Testis (tissue), 5 donors: ENCODE measurements at places on chromosomes 2 and 18. TPM values are rescaled to one million over a fixed set of nuclear protein-coding genes. Genes with fewer than 3 reads are reported as not detected.
A peak's percentile ranks its signal among the peaks of the same experiment; 100 is the strongest.

Gene ALK
- total RNA-seq: 3.8 TPM

Gene TBR1
- total RNA-seq: 5.3 TPM

Gene RAB17
- total RNA-seq: 3.2 TPM

Gene PCARE
- total RNA-seq: 1.0 TPM

Gene DDX18
- total RNA-seq: 50.3 TPM

Gene SH2D6
- total RNA-seq: 13.6 TPM

Gene EDAR
- total RNA-seq: 0.39 TPM

Gene GULP1
- total RNA-seq: 90.3 TPM

DNA sequence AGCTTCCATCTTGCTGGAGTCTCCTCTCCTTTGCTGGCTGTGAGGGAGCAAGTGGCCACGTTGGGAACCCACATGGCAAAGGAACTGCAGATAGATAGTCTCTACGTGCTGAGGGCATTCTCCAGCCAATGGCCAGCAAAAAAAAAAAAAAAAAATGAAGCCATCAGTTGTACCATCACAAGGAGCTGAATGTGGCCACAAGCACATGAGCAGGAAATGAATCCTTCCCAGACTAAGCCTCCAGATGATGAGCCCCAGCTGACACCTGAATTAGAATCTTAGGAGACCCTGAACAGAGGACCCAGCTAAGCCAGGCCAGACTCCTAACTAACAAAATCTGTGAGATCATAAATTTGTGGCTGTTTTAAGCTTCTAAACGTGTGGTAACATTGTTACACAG, 57.9 kb downstream of the SPIRE1 start:
- DNase-seq: no peak
- no peaks in the 10 kb centered on the region for H3K36me3 ChIP-seq
- no peak overlapping the region for H3K27ac ChIP-seq
- no peaks in the 10 kb centered on the region for H3K27me3 ChIP-seq
- H3K4me3 ChIP-seq: no peak overlapping the region

DNA sequence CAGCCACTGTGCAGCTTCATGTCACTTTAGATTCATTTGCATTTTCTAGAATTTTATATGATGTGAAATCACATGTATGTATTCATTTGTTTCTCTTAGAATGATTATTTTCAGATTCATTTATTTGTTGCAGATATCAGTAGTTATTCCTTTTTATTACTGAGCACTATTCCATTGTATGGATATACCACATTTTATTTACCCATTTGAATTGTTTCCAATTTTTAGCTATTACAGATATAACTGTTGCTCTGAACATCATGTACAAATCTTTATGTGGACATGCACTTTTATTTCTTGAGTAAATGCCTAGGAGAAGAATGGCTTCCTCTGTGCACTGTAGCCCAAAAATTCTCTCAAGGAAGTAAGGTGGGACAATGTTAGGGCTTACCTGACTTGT, 767.8 kb upstream of the FANCL start:
- DNase-seq: no peak
- H3K4me1 ChIP-seq: no peaks in the 10 kb centered on the region
- H3K4me3 ChIP-seq: no peak overlapping the region
- no peaks in the 10 kb centered on the region for H3K27me3 ChIP-seq

- DNase-seq: peak; percentile 41
- H3K27me3 ChIP-seq: no peaks in the 10 kb centered on the region
- no peak overlapping the region for H3K27ac ChIP-seq
Measured at GRCh38 chr2:150548527-150548926, 61.1 kb upstream of the RND3 start.

GRCh38 chr2:5433855-5434254, 258.3 kb upstream of the SOX11 start:
- H3K27ac ChIP-seq: no peak overlapping the region
- H3K36me3 ChIP-seq: no peaks in the 10 kb centered on the region
- H3K27me3 ChIP-seq: no peaks in the 10 kb centered on the region
- DNase-seq: no peak

GRCh38 chr2:158644139-158644538, 151.0 kb upstream of the DAPL1 start:
- H3K4me1 ChIP-seq: no peaks in the 10 kb centered on the region
- no peak overlapping the region for H3K4me3 ChIP-seq
- H3K27ac ChIP-seq: no peak overlapping the region
- no peaks in the 10 kb centered on the region for H3K36me3 ChIP-seq
- DNase-seq: no peak

- H3K4me3 ChIP-seq: no peak overlapping the region
- H3K36me3 ChIP-seq: no peaks in the 10 kb centered on the region
- DNase-seq: no peak
- no peaks in the 10 kb centered on the region for H3K27me3 ChIP-seq
Measured at GRCh38 chr2:221203125-221203524, 369.0 kb downstream of the EPHA4 start.

- no peak for DNase-seq
- H3K4me1 ChIP-seq: peaks cover 11% of the 10 kb centered on the region
Measured at GRCh38 chr2:231159306-231159705, 34.5 kb upstream of the HTR2B start.

DNA sequence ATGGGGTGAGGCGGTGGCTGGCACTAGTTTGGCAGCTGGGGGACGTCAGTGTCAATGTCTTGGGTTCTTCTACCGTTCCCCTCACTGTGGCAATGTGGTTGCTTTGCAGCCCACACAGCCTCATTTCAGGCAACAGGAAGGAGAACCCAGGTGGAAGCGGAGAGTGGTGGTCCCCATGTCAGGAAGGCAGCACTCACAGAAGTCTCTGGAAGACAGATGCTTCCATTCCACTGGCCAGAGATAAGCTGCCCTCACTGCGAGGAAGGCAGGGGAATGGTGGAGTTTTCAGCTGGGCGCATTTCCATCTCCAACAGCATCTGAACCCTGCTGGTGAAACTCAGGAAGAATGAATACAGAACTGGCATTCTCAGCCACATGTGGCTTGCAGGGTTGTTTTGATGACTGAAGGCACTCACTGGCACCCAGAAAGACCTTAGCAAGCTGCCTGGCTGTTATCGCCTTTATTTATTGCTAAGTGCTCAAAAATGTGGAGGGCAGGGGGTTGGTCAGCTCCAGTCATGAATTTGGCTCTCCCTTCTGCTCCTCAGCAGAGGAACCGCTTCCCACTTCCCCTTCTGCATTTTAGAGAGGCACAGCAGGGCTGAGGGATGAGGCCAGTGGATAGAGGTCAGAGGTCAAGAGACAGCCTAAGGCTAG, 19.4 kb downstream of the KCNIP3 start:
- no peaks in the 10 kb centered on the region for H3K4me1 ChIP-seq
- H3K27me3 ChIP-seq: no peaks in the 10 kb centered on the region
- no peak overlapping the region for H3K27ac ChIP-seq
- no peak overlapping the region for H3K4me3 ChIP-seq
- no peaks in the 10 kb centered on the region for H3K36me3 ChIP-seq

DNA sequence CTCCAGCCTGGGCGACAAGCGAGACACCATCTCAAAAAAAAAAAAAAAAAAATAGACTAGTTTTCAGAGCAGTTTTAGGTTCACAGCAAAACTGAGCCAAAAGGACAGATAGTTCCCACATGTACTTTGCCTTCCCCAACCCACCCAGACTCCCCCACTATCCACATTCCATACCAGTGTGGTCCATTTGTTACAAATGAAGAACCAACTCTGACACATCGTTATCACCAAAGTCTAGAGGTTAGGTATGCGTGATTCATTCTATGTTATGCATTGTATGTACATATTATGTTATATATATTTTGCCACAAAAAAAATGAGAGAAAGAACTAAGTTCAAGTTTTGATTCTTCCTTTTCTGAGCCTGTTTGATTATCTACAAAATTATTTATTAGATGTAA, 3.5 kb downstream of the DUSP11 start:
- H3K36me3 ChIP-seq: no peaks in the 10 kb centered on the region
- no peak overlapping the region for H3K27ac ChIP-seq
- H3K4me1 ChIP-seq: peaks cover 14% of the 10 kb centered on the region
- no peaks in the 10 kb centered on the region for H3K27me3 ChIP-seq
- no peak overlapping the region for H3K4me3 ChIP-seq
- DNase-seq: peak; percentile 32

DNA sequence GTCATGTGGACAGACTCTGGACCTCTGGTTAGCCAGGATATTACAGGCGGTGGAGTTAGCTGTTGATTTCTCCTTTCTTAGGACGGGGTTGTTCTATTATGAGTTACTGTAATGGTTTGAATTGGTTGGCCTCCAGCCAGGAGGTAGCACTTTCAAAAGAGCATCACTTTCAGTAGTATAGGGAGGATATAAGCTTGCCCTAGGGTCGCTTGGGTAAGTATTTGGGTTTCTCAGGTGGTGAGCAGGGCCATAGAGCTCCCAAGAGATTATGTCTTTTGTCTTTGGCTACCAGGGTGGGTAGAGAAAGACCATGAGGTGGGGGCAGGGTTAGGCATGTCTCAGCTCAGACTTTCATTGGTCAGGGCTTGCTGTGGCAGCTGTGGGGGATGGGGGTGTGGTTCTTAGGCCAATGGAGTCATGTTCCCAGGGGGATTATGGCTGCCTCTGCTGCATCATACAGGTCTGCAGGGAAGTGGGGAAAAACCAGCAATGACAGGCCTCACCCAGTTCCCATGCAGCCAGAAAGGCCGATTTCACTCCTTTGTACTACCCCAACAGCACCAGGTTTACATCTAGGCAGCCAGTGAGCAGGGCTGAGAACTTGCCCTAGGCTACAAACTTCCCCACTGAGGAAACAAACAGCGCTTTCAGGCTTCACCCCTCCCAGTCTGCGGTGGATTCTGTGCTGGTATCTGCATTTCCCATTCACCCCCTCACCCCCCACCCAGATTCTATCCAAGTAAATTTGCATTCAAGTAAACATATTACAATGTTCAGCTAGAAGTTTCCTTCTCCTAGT, 89.4 kb upstream of the SLC38A11 start:
- no peak overlapping the region for H3K27ac ChIP-seq
- no peaks in the 10 kb centered on the region for H3K27me3 ChIP-seq
- no peaks in the 10 kb centered on the region for H3K36me3 ChIP-seq
- DNase-seq: no peak

DNA sequence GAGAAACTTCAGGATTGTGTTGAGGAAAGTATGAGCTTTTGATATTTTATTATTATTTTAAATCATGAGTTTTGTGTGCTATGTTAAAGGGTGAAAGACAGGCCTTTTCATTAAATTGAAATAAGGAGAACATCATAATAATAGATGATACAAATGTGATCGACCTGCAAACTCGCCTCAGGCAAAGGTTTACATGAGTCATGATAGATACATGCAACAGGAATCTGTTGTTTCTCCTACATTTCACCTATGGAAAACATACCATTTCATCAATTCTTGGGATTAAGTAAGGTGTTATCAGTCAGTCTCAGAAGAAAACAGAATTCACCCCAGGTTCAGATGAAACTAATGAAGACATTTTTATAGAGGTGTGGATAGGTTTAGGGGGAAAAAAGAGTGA, 1992.5 kb upstream of the PIK3C3 start:
- H3K36me3 ChIP-seq: no peaks in the 10 kb centered on the region
- no peaks in the 10 kb centered on the region for H3K4me1 ChIP-seq
- H3K4me3 ChIP-seq: no peak overlapping the region
- no peak for DNase-seq
- H3K27ac ChIP-seq: no peak overlapping the region
- no peaks in the 10 kb centered on the region for H3K27me3 ChIP-seq

- DNase-seq: no peak
- H3K36me3 ChIP-seq: no peaks in the 10 kb centered on the region
- no peak overlapping the region for H3K27ac ChIP-seq
- no peaks in the 10 kb centered on the region for H3K27me3 ChIP-seq
Measured at GRCh38 chr2:165871025-165871424, 77.0 kb upstream of the GALNT3 start.

GRCh38 chr18:3693410-3693809, 243.4 kb downstream of the TGIF1 start:
- H3K4me1 ChIP-seq: peaks cover 7% of the 10 kb centered on the region
- H3K27me3 ChIP-seq: no peaks in the 10 kb centered on the region
- no peak overlapping the region for H3K4me3 ChIP-seq
